ENCODE measurements at places on chromosomes 2 and 18.

DNA sequence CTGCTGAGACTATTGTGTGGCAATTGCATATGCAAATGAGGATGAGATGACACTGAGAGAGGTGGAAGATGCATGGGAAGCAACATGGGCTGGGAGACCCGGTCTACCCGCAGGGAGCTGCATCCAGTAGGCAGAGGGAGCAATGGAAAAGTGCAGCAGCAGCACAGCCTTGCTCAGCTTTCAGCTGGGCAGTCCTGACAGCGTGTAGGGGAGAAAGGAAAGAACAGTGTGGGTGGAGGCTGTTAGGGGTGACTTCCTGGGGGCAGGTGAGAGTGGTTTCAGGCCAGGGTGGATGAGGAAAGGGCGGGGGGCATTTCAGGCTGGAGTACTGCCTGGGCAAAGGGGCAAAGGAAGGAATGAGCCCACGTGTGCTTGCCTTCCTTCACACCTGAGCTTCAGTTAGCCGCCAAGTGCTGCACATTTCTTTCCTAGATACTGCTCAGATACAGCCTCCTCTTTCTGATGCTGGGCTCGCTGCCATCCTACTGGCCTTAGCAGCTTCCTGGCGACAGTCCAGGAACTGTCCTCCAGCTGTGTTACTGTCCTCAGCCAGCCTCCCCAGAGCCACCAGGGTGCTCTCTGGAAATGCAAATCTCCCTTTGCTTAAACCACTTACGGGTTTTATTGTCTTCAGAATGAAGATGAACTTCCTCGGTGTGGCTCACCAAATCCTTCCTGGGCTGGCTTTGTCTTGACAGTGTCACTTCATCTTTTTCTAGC lies 276.3 kb downstream of the TSN start:
- DNase-seq = no peak

DNA sequence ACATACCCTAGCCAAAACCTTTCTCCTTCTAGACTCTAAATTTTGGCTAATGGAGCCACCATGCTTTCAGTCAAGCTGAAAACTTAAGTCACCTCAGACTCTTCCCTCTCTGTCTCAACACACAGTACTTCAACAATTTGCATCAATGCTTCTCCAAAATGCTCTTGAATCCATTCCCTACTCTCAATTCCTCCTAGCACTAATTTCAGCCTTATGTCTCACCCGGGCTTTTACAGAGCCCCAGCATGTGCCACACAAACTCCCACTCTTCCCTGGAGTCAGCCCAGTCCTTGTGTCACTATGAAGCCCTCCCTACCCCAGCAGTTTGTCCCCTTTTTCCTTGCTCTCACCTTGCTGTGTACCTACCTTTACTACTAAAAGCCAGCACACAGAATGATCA lies 38.7 kb downstream of the AAK1 start:
- no peak for DNase-seq

GRCh38 chr2:73083886-73084800 lies 12.6 kb upstream of the SFXN5 start:
- DNase-seq = no peak

GRCh38 chr18:58697146-58697545 lies 25.9 kb downstream of the MALT1 start:
- no peak for DNase-seq

DNA sequence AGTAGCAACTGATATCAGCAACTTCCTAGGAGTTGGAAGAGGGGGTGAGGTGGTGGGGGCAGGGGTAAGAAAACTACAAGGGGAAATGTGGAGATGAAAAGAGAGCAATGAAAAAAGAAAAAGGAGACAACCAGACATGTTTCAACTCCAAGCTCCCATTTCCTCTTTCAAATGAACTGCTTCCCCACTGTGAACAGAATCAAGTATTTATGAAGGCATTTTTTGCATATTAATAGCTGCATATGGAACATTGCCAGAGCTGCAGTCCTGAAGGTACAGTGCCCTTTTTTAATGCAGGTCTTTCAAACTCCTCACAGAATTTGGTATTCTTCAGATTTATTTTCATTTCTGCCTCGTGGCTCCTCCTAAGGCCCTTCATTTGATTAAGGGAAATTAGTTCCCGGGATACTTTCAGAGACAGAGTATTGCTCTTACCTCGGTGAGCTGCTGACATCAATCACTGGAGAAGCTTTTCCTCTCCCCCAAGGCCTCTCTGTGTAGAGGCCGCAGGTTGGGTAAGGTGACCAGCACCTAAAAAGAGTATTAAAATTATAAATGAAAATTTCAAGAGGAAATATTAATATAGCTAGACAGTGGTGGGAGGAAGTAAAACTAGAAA lies 68.4 kb downstream of the KIAA2012 start:
- no peak for DNase-seq

- DNase-seq = no peak
Measured at GRCh38 chr2:113088213-113088992, 20.6 kb downstream of the IL1F10 start.

All from stimulated activated CD8-positive, alpha-beta memory T cell treated with anti-CD3 and anti-CD28 coated beads, Interleukin-7, amount 100 ng/mL, for 1 hour (primary cell).